AG04449 (cell line): ENCODE measurements at places on chromosomes 4 and X.
A peak's percentile ranks its signal among the peaks of the same experiment; 100 is the strongest.

DNA sequence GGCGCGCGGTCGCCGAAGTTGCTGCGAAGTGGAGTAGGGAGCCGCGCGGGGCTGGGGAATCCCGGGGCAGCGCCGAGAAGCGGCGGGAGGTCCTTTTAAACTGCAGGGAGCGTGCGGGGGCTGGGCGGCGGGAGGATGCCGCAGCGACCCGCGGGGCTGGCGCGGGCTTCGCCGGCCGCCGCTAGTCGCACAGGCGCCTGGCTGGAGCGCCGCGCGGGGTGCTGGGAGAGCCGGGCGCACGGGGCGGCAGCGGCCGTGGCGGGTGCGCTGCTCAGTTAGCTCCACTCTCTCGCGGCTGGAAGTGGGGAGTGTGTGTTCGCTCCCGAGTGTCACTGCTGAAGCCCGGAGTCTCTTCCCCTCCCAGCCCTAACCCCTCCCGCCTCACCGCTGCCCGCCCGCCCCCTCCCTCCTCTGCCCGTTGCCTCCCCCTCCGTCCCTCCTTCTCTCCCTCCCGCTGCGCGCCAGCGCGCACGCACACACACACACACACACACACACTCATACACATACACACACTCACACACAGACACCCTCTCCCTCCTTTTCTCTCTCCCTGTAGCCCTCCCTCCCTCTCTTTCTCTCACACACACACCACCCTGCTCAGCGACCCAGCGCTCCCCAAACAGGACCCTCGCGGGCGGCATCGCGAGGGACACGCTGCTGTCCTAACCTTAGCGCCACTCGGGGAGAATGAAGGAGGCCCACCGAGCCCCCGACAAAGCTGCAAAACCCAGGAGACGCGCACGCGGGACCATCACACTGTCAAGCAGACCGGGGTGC, at the start of gene NDNF:
NDNF (minus strand) TSS at position 312 of the 780 bp plus-strand sequence. CDS start 26,698 bp downstream, outside the sequence.
- no peak for DNase-seq

GRCh38 chrX:44400588-44400987, 57.1 kb upstream of the EFHC2 start:
- DNase-seq = peak; percentile 71

DNA sequence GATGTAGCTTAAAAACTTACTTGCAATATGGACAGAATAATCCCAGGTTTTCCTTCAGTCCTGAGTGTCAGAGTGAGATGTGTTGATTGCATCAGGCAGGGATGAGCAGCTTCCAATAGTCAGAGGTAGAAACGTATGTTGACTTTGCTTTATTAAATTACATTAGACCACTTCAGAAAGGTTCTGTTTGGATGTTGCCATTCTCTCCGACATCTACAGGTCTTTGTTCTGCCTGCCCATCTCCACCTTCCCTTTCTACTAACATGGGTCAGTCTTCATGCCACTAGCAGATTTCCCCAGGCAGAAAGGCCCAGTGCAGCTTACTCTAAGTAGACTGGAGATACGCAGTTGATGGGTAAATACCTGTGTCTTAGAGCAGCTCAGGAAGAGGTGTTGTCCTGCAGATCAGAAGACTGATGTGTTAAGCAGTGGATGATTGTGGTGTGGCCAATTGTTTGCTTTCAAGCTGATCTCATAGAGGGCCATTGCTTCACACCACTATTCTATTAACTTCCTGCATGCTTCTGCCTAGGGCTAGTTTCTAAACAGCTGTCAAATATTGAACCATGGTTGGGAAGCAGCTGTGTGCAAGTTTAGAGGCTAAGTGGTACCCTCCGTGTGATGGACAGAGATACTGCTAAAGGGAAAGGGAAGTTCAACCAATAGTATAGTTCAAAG, 1.8 kb downstream of the FRMPD4 start:
- DNase-seq = no peak

GRCh38 chr4:129095811-129096454, at the start of gene C4orf33:
TSS of gene C4orf33 (plus strand) at chr4:129096152. CDS start at chr4:129102611, 6,459 bp downstream.
- DNase-seq = peak; percentile 12
